Tibial nerve (tissue), 4 donors: ENCODE measurements at places on chromosomes 1 and 21. TPM values are rescaled to one million over a fixed set of nuclear protein-coding genes. Genes with fewer than 3 reads are reported as not detected.

DNA sequence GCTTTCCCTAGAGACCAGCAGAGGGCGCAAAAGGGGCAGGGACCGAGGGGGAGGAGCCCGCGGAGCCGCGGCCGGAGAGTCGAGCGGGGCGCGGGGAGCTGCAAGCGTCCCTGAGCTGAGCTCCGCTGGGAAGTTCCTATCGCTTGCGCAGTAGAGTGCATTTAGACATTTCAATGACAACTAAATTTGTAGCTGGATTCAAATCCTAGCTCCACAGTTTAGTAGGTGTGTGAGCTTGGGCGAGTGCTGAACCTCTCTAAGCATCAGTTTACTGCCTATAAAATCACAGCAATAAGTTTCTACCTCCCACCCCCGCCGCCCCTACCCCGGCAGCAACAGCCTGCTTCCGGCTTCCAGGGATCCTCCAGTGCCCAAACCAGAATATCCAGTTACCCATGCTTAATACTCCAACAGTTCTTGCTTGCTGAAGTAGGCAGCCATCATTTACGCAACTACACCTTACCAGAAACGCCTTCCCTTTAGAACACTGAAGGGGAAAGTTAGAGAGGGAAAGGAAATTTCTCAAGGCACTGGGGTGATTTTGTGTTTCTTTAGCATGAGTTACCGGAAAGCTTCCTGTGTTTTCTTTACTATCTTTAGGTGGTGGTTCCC is 9.1 kb downstream of the TLR5 start:
- DNase-seq = peak; percentile 80

DNA sequence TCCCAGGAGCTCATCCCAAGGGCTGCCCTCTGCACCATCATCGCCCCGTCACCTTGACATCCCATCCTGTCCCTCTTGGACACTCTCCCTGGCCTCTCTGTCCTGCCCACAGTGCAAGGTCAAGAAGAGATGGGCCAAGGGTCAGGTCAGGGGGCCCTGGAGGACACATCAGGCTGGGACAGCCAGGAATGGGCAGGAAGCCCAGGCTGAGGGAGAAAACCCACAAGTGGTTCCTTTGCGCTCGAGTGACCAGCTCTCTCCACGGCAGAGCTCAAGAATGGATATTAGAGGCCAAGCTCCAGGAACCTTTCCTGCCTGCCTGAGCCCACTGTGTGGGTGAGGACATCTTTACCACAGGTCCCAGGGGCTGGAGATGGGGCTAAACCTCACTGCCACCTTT is 41.0 kb downstream of the KCNN3 start:
- no peak for DNase-seq

- DNase-seq = no peak
Observed at GRCh38 chr1:179264507-179264906, 29.1 kb upstream of the SOAT1 start.

DNA sequence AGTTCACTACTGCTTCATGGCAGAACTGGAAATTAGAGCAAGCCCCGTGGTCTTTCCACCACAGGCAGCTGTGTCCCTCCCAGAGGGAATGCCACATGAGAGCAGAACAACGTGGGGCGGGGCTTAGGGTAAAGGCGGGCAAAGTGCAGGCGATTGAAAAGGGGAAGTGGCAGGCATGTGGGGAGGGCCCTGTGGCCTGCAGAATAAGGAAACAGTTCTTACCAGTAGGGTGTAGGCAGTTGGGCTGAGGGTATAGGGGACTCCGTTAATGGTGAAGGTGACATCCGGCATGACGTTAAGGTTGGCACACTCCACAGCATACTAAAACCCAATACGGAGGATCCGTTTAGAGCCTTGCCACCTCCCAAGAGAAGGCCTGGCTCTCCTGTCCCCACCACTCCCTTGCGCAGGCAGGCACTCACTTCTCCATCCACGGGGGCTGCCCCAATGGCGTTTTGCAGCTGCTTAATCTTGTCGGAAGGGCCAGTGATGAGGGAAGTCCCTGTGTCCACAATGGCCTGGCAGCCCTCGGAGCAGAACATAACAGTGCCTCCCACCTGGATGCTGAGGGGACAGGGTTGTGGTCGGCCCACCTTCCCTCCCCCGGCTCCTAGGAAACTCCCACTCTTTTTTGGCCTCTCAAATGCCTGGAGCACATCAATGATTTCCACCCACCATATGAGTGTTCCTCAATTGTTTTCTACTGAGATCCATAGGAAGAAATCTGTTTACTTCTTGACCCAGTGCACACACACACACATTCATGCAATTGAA is 9.1 kb upstream of the RAB7B start:
- DNase-seq = peak; percentile 38

DNA sequence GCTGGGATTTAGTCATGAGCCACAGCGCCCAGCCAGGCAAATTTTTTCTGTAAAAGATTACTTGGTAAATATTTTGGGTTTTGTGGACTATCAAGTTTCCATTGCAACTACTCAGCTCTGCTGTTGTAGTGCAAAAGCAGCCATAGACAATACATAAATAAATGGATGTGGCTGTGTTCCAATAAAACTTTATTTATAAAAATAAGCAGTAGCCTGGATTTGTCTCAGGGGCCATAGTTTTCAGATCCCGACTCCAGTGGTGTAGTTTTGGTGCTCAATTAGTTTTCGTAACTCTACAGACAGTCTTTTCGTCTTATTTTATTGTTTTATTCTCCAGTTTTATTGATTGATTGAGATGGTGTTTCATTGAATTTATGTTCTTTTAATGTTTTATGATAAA is 80.1 kb upstream of the IVNS1ABP start:
- no peak for DNase-seq

GRCh38 chr1:203522237-203522636 is 28.3 kb downstream of the OPTC start:
- no peak for DNase-seq

DNA sequence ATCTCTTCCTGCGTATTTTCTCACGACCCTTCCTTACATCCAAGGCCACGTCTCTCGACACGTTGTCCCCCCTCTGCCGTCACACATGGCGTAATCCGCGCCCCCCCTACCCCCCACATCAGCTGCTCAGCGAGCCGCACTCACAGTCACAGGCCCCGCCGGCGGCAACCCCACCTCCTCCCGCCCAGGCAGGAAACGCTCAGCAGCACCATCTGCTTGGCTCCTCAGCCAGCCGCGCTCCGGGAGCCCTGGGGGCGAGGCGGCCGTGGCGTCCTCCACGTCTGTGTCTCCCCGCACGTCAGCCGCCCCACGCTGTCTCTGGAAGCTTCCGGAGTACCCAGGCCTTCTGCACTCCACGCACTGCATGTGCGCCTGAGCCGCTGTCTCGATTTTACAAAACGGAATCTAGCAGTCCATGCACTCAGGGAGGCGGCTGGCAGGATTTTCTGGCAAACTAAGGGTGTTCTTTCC is 64.6 kb downstream of the SIK1 start:
- DNase-seq = peak; percentile 64

GRCh38 chr1:119542492-119542946 is 35.5 kb downstream of the HSD3B1 start:
- DNase-seq = no peak

Gene LMOD1
- total RNA-seq = 165 TPM

Gene LYPD8
- total RNA-seq = not detected

Gene ARHGEF16
- total RNA-seq = 17.7 TPM
